ENCODE measurements at places on chromosomes 6 and 20. TPM values are rescaled to one million over a fixed set of nuclear protein-coding genes. Genes with fewer than 3 reads are reported as not detected.

DNA sequence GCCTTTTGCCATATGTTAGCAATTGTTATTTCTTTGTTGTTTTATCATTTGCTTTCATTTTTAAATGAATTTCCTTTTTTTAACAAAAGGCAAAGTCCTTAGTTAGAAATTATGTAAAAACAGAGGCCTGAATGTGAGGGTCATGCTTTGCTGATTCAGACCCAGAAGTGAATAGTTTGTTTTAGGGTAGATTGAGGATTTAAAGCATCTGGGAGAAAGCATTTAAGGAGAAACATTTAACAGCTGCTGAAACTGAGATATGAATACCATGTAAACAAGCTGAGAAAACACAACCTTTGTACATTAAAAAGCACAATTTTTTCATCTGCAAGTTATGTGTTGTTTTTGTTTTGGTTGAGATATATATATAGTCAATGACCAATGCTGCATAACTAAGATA is 8.0 kb downstream of the HTR1B start:
- H3K36me3 ChIP-seq, result no peaks in the 10 kb centered on the region
- H3K27me3 ChIP-seq, result no peaks in the 10 kb centered on the region
- H3K4me1 ChIP-seq, result no peaks in the 10 kb centered on the region
- no peak overlapping the region for H3K27ac ChIP-seq
- DNase-seq, result no peak

GRCh38 chr6:42025066-42025844 is 25.1 kb upstream of the TAF8 start:
- no peaks in the 10 kb centered on the region for H3K27me3 ChIP-seq
- no peak overlapping the region for H3K27ac ChIP-seq
- no peaks in the 10 kb centered on the region for H3K4me1 ChIP-seq
- no peak for DNase-seq
- H3K4me3 ChIP-seq, result no peak overlapping the region

GRCh38 chr20:19908576-19908975 is 108.6 kb upstream of the NAA20 start:
- H3K36me3 ChIP-seq, result no peaks in the 10 kb centered on the region
- H3K4me1 ChIP-seq, result peaks cover 49% of the 10 kb centered on the region
- H3K27me3 ChIP-seq, result no peaks in the 10 kb centered on the region
- DNase-seq, result no peak
- H3K4me3 ChIP-seq, result no peak overlapping the region

- H3K4me3 ChIP-seq, result no peak overlapping the region
- H3K27me3 ChIP-seq, result no peaks in the 10 kb centered on the region
- no peak overlapping the region for H3K27ac ChIP-seq
- peaks cover 63% of the 10 kb centered on the region for H3K36me3 ChIP-seq
- DNase-seq, result no peak
Measured at GRCh38 chr6:25972902-25973301, 10.3 kb downstream of the TRIM38 start.

The APOM gene
- 1.2 TPM for total RNA-seq

The FAM217A gene
- total RNA-seq, result not detected

Data from right atrium auricular region (tissue), 2 donors.